ENCODE measurements at places on chromosomes 5 and 9.

DNA sequence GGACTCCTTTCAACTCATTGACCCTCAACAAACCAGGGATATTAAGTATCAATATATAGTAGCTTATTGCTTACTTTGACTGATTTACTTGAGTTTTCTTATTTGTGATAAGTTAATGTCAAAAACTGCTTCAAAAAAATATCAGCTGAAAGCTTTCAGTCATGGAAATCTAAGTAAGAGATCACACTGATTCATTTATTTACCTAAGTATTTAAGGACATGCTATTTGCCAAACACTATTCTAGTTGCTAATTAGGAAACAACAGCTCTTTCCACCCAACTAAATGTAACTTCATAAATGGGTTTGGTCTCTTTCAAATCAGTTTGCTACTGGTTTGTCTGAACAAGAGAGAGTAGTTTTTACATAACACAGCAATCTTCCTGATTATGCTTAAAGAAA lies 48.2 kb downstream of the CHD1 start:
- DNase-seq = no peak

DNA sequence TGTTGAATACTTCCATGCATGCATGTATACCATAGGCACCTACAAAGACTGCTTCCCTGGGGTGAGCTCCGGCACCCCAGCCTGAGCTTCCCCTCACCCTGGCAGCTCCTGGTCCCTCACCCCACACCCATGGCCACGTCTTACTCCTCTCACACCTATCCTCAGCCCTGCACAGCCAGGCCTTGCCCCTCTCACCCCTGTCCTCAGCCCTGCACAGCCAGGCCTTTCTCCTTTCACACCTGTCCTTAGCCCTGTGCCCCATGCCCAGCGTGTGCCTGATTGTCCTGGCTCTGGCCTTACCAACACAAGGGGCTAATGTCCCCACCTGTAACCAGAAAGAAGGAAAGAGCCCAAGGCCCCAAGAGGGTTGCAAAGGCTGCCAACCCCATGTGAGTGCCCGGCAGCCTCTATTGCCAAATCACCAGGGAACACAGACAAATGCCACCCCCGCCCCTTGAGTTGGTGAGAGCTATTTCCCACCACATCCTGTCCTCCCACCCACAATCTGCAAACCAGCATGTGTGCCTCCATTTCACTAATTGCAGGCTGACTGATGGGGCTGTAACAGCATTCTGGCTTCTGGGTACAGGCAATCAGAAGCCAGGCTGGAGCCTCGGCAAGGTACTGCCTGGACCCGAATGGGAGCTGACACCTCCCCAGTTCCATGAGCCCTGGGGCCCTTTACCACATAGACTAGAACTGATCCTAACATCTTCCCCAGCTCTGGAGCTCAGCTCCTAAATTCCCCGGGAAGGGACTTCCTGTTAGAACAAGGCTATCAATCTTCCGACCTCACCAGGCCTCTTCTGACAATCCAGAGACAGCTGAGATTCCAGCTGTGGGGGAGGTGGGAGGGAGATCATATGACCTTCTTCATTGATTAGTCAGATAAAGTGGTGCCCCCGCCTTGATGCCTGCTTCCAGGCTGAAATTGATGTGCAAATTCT lies 78.2 kb downstream of the FAM114A2 start:
- DNase-seq = no peak

GRCh38 chr5:138654281-138654867 lies 79.2 kb upstream of the HSPA9 start:
- no peak for DNase-seq

GRCh38 chr5:35516271-35516670 lies 101.4 kb upstream of the SPEF2 start:
- no peak for DNase-seq

DNA sequence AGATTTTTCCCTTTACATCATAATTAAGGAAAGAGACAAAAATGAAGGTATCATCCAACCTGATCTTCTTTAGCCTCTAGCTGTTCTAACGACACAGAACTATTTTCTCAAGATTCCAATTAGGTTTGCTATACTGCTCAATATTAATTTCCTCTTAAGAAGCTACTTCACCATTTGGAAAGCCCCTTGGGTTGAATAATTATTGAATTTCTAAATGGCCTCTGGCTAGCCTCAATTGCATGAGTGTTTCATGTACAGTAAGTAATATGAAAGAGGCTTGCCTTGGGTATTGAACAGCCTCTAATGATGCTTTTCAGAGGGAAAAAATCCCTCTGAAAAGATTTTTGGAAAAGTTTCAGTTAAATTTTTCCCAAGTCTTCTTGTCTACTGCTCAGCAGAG lies 3.7 kb upstream of the MOB3B start:
- no peak for DNase-seq

Measured in substantia nigra (tissue), 51 donors.